ENCODE measurements at places on chromosomes 4 and X. TPM values are rescaled to one million over a fixed set of nuclear protein-coding genes. Genes with fewer than 3 reads are reported as not detected.

Gene TMPRSS11B
- polyA plus RNA-seq: not detected

Gene TMEM271
- not detected for polyA plus RNA-seq

Gene ACSL4
- 73.2 TPM for polyA plus RNA-seq

Gene HEPH
- polyA plus RNA-seq: 54.6 TPM

Gene AMTN
- not detected for polyA plus RNA-seq

Gene TLR6
- 0.58 TPM for polyA plus RNA-seq

Gene DRD5
- 0.43 TPM for polyA plus RNA-seq

Gene OSTC
- polyA plus RNA-seq: 260 TPM

- DNase-seq: no peak
Measured at GRCh38 chrX:11113731-11114130, 2.6 kb downstream of the HCCS start.

DNA sequence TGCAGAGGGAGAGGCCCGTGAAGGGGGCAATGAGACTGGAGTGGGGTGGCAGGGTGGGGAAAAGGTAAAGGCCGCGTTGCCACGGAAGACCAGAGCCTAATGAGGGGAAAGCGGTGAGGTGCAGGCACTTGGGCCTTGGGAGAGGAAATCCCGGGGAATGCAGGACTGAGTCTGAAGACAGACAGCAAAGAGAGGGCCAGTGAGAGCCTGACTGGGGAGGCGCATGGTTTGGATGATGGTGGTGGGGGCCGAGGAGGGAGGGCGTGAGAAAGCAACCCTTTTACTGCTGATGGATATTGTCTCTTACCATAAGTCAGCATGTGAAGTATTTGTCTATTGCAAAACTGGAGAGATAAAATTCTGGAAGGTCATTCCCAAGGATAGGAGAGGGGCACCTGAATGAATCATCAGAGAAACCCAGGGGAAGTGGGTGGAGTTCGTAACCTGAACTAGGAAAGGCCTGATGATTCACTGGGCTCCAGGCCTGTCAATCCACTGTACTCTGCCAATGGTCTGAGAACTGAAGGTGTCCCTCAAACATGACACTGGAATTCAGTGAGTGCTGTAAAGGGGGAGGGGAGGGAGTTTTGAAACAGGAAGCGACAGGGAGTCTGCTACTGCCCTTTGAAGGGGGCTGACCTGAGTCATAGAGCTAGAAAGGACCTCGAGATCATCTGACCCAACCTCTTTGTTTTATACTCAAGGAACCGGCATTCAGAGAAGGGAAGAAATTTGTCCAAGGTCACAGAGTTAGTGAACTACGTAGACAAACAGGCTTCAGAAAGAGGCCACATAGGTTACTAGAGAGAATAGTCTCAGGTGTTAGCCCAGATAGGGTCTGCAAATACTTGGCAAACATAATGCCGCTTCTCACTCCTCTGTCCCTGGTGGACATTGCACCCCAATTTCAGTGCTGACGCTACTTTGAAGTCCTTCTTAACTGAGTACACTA lies 52.2 kb downstream of the NALF2 start:
- DNase-seq: no peak

- DNase-seq: no peak
Measured at GRCh38 chr4:140659943-140660700, 91.4 kb upstream of the UCP1 start.

- no peak for DNase-seq
Measured at GRCh38 chr4:177968817-177969442, 526.7 kb upstream of the AGA start.

DNA sequence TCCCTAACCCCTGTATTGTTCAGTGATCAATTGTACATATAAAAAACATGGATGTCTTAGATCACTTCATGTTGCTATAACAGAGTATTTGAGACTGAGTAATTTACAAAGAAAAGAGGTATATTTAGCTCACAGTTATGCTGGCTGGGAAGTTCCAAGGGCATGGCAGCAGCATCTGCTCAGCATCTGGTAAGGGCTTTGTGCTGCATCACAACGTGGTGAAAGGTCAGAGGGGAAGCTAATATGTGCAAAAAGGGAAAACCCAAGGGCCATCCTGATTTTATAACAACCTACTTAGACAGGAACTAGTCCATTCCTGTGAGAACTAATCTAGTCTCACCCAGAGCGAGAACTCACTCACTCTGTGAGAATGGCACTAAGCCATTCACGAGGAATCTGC lies 128.2 kb upstream of the OTUD4 start:
- DNase-seq: no peak

GRCh38 chr4:143586080-143586479 lies 72.6 kb downstream of the SMARCA5 start:
- DNase-seq: no peak

DNA sequence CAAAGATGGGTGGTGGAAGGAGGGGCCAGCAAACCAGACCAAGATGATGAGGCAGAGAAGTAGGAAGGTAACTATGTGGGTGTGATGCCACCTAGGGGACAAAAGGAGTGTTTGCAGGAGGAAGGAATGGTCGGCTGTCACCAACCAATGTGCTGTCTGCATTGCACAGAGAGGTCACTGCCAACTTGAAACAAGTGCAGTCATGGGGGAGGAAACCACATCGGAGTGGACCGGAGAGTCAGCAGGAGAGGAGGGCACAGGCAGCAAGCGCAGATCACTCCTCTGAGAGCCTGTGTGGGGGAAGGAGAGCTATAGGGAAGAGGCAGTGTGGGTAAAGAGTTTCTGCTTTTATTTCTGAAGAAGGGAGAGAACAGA lies 38.5 kb upstream of the FGFBP2 start:
- peak; percentile 56 for DNase-seq

- DNase-seq: no peak
Measured at GRCh38 chr4:13907255-13907751, 279.8 kb upstream of the BOD1L1 start.

- no peak for DNase-seq
Measured at GRCh38 chr4:175453456-175453855, 358.6 kb downstream of the GPM6A start.

GRCh38 chr4:22170353-22170752 lies 221.8 kb upstream of the KCNIP4 start:
- DNase-seq: no peak

Measured in right renal cortex interstitium (tissue), 3 donors.